ENCODE measurements at places on chromosomes 1 and 21.

DNA sequence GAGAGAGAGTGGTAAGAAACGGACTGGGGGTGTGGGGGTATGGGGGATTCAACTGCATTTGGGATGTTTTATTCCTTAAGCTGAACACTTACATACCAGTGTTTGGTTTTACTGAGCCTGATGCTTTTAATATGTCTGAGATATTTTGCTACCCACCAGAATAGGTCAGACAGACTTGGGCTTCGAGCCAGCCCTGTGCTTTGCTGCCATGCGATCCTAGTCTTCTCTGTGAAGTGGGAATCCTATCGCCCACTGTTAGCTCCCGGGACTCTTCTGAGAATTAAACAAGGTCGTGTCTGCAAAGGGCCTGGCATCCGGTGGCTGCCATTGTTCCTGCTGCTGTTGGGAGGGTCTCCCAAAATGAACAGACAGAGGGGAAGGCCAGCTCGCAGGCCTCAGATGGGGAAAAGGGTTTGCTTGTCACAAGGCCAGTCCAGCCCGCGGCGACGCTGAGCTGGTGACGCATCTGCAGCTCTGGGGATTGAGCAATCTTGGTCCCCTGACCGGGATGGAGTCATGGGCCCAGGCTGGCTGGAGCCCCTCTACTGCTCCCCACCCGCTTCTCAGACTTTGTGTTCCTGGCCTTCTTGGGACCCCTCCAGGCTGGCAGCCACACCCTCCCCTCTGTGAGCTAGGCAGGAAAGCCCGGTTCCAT, 26.9 kb upstream of the ECE1 start:
- no peak for DNase-seq

GRCh38 chr1:47351305-47351704, 17.7 kb downstream of the CMPK1 start:
- DNase-seq: no peak

- no peak for DNase-seq
Measured at GRCh38 chr1:85407746-85408377, 57.1 kb downstream of the DDAH1 start.

DNA sequence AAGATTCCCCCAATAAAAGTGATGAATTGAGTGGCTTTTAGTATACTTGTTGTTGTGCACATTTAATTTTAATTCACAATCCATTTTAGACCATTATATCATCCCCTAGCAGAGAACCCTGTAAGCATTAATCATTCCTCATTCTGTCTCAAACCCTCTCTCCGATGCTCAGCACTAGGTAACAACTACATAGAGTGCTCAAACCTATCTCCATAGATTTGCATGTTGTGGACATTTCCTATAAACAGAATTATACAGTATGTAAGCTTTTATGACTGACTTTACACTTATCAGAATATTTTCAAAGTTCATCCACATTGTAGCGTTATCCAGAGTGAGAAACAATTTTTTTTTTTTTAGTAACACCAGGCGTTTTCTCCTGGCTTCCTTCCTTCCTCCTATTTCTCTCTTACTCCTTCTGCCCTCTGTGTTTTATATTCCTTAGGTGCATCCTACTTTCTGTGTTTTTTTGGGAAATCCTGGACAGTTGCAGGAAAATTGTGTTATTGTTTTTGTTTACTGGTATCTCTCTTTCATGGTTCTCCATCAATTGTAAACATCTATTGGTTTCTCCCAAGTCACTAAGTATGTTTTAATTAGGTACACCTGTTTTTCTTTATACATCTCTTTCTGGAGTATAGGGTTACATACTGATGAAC, 1528.0 kb upstream of the TPTE start:
- peak; percentile 85 for DNase-seq

DNA sequence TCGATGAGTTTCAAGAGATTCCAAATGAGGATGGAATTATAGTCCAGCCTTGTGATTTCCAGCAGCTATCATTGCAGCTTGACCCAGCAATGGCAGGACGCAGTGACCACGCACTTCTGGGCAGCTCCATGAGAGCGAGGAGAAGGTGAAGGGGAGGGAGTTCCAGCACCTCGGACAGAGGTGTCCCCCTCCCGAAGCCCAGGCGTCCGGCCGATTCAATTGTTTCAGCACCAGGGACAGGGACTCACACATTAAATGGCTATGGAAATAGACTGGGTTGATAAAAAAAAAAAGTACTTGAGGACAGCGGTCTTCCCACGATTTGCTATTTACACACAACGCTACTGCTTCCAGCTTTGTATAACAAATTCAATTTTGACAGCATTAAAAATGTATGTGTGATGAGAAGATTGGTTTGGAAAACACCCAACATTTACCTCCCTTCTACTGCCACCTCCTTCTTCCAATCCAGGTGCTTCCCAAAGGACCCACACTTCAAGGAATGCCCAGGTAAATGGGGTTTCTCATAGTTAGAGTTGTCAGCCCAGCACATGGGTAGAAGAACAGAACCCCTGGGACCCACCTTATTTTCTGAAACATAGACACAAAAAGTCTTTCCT, 71.8 kb downstream of the DISP3 start:
- no peak for DNase-seq

Measured in NCI-H1694 (cell line).